ENCODE measurements at places on chromosomes 13 and 19.

DNA sequence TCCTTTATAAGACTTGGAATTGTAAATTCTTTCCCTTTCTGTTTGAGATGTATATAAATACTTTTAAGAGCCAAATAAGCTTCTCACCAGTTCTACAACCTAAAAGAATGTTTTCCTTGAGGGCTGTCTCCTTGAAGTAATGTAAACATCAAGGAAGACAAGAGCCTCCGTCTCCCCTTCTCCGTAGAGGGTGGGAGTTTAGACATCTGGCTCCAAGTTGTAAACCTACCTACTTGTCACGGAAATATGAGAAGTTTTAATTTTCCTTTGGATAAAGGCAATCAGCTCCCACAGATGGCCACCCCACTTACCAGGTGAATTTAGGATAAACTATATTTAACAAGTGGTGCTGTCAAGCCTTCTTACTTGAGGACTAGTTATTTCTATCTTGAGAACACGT is 237.9 kb downstream of the NALCN start:
- DNase-seq: no peak

DNA sequence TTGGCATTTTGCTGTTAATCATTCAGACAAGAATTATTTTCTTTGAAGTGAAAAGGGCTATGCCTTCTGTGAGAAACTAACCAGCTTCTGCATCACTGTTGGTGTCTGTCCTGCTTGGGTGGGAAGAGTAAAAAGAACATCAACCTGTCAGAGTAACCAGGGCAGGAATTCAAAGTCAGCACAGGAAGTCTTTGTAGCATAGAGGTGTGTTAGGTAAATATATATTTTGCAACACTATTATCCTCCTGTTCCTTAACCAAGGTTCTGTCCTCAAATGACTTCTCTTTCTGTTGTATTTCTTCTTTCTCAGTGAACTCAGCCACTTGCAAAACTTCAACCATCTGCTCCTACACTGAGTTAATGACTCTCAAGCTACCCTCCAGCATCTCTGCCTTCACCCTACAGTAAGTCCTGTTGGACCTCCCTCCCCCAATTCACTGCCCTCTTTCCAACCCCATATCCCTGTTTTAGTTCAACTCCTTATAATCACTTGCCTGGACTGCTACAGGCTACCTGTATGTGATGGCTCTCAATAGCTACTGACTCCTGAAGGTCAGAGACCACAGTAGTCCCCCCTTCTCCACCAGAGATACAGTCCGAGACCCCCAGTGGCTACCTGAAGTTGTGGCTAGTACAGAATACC is 49.9 kb downstream of the SMAD9 start:
- DNase-seq: no peak

- no peak for DNase-seq
Observed at GRCh38 chr19:23957660-23958281, 43.1 kb downstream of the ZNF726 start.

GRCh38 chr13:111317042-111317550 is 3.3 kb upstream of the TEX29 start:
- no peak for DNase-seq

DNA sequence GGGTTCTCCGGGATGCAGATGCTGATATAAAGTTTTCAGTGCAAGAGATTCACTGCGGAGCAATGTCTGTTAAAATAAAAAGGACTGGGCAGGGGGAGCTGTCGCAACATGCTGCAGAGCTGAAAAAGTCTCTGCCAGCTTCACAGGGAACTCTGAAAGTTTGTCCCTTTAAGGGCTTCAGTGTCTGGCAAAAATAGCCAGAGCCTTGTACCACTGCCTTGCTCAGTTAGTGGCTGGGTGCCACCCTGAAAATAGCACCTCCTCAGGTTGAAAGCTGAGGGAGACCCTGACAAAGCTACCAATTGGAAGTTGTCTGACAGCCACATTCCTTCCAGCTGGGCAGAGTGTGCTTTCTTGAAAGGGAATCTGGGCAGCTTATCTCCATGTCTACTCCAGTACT is 3.0 kb upstream of the NDFIP2 start:
- DNase-seq: no peak

DNA sequence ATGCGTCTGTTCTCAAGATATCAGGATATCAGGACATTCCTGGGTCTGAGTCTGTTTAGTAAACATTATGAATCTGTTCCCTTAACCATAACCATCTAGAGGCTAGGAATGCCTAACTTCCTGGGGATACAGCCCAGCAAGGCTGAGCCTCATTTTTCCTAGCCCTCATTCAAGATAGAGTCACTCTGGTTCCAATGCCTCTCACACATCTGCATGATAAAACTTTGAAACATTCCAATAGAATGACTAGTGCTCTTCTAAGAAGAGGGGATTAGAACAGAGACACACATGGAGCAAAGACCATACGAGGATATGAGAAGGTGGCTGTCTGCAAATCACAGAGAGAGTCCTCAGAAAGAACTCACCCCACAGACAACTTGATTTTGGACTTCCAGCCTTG is 20.6 kb upstream of the CABP5 start:
- no peak for DNase-seq
